ENCODE measurements at places on chromosomes 4 and X.
A peak's percentile ranks its signal among the peaks of the same experiment; 100 is the strongest.

GRCh38 chr4:16029886-16030285 lies 53.9 kb downstream of the PROM1 start:
- H3K27me3 ChIP-seq = peaks cover 5% of the 10 kb centered on the region
- no peak overlapping the region for H3K4me3 ChIP-seq
- DNase-seq = no peak
- H3K27ac ChIP-seq = no peak overlapping the region
- no peaks in the 10 kb centered on the region for H3K36me3 ChIP-seq

- H3K4me1 ChIP-seq = no peaks in the 10 kb centered on the region
- H3K4me3 ChIP-seq = no peak overlapping the region
- no peak for DNase-seq
- H3K27ac ChIP-seq = no peak overlapping the region
- no peaks in the 10 kb centered on the region for H3K36me3 ChIP-seq
- no peaks in the 10 kb centered on the region for H3K27me3 ChIP-seq
These were observed 37.4 kb upstream of the SPON2 start for GRCh38 chr4:1209821-1210220.

DNA sequence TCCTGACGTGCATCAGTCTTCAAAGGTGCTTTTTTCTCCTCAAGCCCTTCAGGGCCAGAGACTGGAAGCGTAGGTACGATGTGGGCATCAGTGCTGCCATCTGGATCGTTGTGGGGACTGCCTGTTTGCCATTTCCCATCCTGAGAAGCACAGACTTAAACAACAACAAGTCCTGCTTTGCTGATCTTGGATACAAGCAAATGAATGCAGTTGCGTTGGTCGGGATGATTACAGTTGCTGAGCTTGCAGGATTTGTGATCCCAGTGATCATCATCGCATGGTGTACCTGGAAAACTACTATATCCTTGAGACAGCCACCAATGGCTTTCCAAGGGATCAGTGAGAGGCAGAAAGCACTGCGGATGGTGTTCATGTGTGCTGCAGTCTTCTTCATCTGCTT lies 15.7 kb downstream of the P2RY10 start:
- no peaks in the 10 kb centered on the region for H3K27me3 ChIP-seq
- no peak overlapping the region for H3K4me3 ChIP-seq
- peak overlapping the region; percentile 20 for H3K27ac ChIP-seq
- DNase-seq = no peak
- H3K36me3 ChIP-seq = peaks cover 79% of the 10 kb centered on the region

DNA sequence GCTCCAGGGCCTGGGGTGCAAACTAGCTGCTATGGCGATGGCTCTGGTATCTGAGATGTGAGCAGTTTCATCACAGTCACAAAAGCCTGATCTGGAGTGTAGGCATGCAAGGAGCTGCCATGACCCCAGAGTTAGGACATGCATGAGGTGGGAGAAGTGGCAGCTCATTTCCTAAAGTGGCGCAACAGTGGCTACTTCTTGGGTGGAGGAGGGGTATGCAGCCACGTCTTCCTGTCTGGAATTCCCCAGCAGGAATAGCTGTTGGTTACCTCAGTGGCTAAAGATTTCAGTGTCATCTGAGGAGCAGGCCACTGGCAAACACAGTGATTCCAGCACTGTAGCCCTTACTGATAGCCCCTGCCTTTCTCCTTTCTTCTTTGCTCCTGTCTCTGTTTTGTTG lies 1382.5 kb downstream of the C4orf33 start:
- no peaks in the 10 kb centered on the region for H3K36me3 ChIP-seq
- H3K4me1 ChIP-seq = no peaks in the 10 kb centered on the region
- no peak overlapping the region for H3K27ac ChIP-seq
- no peak overlapping the region for H3K4me3 ChIP-seq

DNA sequence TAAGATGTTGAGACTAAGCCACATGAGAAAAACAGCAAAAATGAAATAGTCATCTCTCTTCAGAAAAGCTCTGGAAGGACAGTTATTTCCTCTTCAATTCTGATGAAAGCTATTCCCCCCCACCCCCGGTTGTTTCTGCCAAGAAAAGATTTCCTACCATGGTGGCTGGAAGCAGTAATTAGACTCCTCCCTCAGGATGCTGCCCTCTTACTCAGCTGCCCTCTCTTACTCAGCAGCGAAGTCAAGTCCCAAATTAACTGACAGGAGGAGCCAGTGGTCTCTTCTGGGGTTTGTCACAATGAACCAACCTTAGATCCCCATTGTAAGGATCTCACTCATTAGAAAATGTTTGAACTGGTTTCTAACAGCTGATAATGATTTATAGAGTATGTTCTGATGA lies 38.0 kb downstream of the GPM6B start:
- no peaks in the 10 kb centered on the region for H3K36me3 ChIP-seq
- no peaks in the 10 kb centered on the region for H3K27me3 ChIP-seq
- DNase-seq = no peak
- no peak overlapping the region for H3K27ac ChIP-seq
- H3K4me1 ChIP-seq = peaks cover 6% of the 10 kb centered on the region
- H3K4me3 ChIP-seq = no peak overlapping the region

DNA sequence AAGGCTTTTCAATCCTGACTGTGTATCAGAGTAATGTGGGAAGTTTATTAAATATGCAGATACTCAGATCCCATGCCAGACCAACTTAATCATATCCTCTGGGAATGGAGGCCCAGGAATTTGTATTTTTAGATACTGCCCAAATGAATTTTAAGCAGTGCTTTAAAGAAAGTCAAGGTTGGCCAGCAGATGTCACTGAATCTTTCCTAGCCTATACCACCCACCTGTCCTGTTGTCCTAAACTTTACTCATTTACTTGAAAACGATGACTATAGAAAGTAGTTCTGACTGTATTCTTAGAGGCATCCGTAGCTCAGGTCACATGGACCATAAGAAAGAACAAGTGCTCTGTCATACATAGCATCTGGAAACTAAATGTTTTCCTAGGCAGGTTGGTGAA lies 79.9 kb downstream of the AMOT start:
- no peaks in the 10 kb centered on the region for H3K27me3 ChIP-seq
- no peak overlapping the region for H3K27ac ChIP-seq
- no peaks in the 10 kb centered on the region for H3K4me1 ChIP-seq
- no peaks in the 10 kb centered on the region for H3K36me3 ChIP-seq
- H3K4me3 ChIP-seq = no peak overlapping the region

DNA sequence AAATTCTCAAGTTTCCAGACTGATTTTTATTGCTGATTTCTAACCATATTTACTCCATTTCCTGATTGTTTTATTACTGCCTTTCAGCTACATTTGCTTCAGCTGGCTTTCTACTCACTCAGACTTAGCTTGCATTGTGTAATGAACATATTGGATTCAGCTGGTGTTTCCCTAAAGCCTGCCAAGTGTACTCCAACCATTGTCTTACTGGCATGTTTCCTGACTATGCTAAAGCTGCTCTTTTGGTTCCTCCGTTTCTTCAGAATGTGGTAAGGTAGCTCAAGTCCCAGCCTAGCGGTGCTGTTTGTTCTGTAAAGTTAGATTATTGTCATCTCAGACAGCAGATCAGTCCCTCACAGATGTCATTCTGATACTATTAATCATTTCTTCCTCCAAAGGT lies 53.1 kb upstream of the GLRA2 start:
- no peaks in the 10 kb centered on the region for H3K36me3 ChIP-seq
- no peak overlapping the region for H3K4me3 ChIP-seq

GRCh38 chr4:1459722-1460511 lies 53.7 kb upstream of the NKX1-1 start:
- H3K4me3 ChIP-seq = no peak overlapping the region
- peaks cover 26% of the 10 kb centered on the region for H3K27me3 ChIP-seq
- no peaks in the 10 kb centered on the region for H3K36me3 ChIP-seq
- no peak overlapping the region for H3K27ac ChIP-seq
- no peak for DNase-seq
